ENCODE measurements at places on chromosomes 12 and 14.

DNA sequence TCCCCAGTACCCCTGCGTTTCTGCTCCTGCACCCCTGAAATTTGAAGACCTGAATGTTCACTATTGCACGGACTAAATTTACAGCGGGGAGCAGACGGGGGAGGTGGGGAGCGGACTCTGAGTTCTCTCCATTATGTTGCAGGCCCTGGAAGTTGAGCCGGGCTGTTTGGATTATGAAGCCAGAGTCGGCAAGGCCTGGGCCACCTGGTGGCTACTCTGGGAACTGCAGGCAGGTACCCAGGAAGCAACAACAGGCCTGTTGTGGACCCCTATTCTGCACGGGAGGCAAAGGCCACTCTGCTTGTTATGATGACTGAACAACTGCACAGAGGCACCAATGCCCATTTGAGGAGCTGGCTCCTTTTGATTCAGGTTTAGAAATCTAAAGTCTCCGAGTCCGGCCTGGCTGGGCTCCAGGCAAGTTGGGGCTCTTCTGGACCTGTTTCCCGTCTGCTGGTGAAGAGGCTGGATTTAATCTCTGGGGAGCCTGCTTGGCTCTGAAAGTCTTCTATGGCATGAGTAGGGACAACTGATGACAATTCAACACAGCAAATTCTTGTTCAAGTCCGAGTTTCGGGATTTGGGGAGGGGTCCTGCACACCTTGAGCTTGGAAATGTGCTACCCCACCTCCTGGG is 34.1 kb upstream of the FAM181A start:
- DNase-seq: peak; percentile 46

DNA sequence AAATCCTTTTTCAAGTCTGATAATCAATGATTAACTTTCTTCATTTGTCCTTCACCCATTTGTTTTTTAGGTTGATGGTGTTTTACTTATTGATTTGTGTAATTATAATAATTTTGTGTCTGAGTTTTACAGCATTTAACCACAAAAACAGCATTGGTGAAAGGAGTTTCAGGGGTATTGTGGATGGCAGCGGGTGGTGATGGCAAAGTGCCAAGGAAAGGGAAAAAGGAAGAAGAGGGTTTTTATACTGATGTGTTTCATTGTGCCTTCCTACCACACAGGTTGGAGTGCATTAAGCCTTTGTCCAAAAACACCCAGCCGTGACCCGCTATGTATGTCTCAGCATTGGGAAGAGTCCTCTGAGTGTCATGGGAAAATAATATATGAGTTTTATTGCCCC is 150.3 kb downstream of the DAD1 start:
- no peak for DNase-seq

DNA sequence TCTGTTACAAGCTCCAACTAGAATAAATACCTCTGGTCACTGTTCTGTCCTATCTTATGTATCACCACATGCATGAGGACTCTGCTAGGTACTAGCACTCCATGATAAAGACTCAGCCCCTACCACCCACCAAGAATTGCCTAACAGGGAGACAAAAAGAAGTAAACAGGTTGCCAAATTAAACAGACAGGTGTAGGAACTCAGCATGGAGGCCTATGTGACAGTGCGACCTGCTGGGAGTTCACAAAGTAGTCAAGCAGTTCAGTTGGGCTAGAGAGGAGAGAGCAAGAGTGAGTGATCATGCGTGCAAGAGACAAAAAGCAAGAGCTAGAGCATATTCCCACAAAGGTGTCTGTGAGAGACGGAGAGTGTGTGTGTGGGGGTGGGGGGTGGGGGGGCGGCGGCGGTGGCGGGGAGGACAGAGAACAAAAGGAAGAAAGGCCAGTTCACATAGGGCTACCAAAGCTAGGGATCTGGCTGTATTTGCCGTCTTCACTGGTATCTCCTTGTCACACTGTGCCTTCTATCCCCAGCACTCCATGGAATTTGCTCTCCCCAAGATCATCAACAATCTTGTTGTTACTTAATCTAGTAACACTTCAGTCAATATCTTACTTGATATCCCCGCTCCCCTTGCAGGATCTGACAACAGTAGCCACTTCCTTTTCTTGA is 81.2 kb downstream of the SPPL3 start:
- no peak for DNase-seq

GRCh38 chr14:106613256-106613655 is 1086.9 kb downstream of the TMEM121 start:
- DNase-seq: no peak

GRCh38 chr12:20718294-20718693 is 23.2 kb downstream of the SLCO1C1 start:
- DNase-seq: no peak

- DNase-seq: no peak
Measured at GRCh38 chr14:54148251-54148650, 191.6 kb upstream of the BMP4 start.

DNA sequence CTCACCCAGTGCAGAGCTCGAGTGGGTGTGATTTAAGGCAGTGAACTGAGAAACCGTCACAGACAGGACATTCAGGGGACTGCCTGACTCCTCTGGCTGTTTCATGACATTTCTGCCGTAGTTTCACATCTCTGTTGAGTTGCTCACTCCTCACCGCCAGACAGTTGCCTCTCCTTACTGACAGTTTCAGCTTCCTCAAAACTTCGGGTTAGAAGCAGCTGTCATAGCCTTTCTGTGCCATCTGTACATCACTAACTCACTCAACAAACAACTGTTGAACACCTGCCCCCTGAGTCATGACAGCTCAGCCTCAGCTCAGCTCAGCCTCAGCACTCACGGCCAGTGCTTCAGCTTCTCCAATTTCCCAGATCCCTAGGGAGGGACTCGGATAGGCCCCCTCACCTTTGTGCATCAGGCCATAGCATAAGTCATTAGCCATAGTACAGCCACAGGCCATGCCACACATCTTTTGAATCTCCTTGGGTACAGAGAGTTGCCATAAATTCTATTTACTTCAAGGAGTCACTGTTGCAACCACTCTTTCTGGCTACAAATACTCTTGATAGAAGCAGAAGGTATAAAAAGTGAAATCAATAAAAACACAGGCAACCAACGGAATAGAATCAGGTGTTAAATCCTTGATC is 6.2 kb upstream of the SLC15A4 start:
- no peak for DNase-seq

GRCh38 chr12:66137937-66138336 is 7.4 kb upstream of the LLPH start:
- no peak for DNase-seq

DNA sequence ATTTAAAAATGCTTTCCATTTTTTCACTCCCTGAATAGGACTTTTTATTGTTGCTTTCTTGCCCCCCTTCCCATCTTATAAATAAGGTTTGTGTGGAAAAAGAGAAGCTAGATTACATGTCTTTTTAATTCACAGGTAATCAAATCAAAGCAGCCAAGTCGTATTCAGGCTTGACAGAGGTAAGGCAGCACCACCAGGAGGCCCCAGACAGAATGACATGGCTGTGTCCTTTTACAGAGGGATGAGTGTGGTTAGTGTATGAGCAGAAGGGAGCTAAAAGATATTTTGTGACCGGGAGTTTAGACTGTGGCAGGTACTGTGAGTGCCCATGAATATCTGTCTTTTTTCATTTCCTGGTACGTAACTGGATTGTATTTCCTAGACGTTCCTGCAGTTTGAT is 596.1 kb downstream of the ETNK1 start:
- DNase-seq: no peak

GRCh38 chr12:113935459-113935858 is 30.7 kb downstream of the RBM19 start:
- DNase-seq: no peak

Data from H1 (cell line).